Spinal cord (tissue), 10 donors: ENCODE measurements at places on chromosomes 3 and 15. TPM values are rescaled to one million over a fixed set of nuclear protein-coding genes. Genes with fewer than 3 reads are reported as not detected.

The ZNF654 gene
- 17.6 TPM for total RNA-seq

The FRG2C gene
- total RNA-seq: not detected

The SEMA6D gene
- total RNA-seq: 68.8 TPM

The TNIK gene
- total RNA-seq: 38.3 TPM

The PCBP4 gene
- total RNA-seq: 53.5 TPM

The LRRC3B gene
- 24.8 TPM for total RNA-seq

The SEMA3G gene
- 26.6 TPM for total RNA-seq

The CPB1 gene
- 0.30 TPM for total RNA-seq

The COLQ gene
- 4.2 TPM for total RNA-seq

The GOLGA8J gene
- total RNA-seq: 0.40 TPM

The CCRL2 gene
- total RNA-seq: 2.5 TPM

The ZMYND10 gene
- total RNA-seq: 8.8 TPM

The HYAL1 gene
- total RNA-seq: 3.2 TPM

The TAMM41 gene
- 13.5 TPM for total RNA-seq

The KNG1 gene
- total RNA-seq: not detected

- DNase-seq: no peak
Measured at GRCh38 chr15:47742742-47743141, 25.4 kb downstream of the SEMA6D start.

- DNase-seq: peak; percentile 50
Measured at GRCh38 chr15:90560229-90560776, 30.6 kb downstream of the CRTC3 start.

DNA sequence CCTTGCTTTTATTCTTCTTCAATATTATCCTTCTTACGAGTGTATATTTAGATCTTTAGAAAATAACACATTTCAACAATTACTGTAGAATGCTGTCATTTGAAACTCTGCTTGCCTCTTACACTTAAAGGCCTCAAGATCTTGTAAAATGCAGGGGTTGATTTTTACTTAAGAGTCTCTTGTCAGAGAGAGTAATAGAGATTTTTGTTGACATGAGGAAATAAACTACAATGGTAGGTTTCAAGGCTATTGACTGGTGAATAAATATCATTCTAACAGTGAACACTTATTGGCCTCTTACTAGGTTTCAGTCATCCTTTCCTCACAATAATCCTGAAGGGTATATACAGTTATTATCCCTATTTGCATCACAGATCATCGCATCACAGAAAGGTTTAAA lies 344.6 kb downstream of the GBE1 start:
- no peak for DNase-seq

GRCh38 chr3:128409624-128410581 lies 56.8 kb downstream of the DNAJB8 start:
- DNase-seq: no peak

DNA sequence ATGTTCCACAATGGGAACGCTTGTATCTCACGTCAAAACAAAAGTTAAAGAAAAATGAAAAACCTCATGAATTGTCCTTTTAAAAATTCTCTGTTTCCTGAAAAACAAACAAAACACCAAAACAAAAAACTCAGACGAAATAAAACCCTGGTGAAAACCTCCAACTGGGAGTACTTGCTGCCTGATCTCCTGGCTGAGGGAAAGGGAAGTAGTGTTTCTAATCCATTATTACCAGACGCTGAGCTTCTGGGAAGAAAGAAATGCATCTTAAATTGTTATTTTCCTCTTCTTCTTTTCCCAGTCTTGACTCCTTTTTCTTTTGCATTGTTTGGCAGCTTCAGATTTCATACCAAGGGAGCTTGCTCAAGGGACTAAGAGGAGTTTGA lies 243.2 kb upstream of the RGMA start:
- DNase-seq: no peak

GRCh38 chr3:20648294-20648693 lies 462.3 kb upstream of the SGO1 start:
- no peak for DNase-seq

DNA sequence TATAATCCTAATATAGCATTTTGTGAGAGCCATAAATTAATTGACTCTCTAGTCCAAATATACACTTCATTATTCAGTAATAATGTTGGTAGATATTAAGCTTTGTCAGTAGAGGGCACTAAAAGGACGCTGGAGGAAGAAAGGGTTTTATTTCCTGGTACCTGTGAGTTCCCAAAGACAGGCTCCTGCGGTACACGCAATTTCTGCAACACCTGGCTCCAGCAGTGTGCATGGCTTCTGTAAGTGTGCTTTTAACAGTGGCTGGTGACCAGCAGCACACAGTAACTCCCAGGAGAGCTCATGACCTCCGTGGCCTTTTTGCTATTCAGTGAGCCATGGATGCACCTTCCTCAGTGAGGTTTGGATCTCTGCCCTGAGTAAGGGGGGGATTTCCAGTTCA lies 338.3 kb upstream of the ZNF385D start:
- DNase-seq: no peak

DNA sequence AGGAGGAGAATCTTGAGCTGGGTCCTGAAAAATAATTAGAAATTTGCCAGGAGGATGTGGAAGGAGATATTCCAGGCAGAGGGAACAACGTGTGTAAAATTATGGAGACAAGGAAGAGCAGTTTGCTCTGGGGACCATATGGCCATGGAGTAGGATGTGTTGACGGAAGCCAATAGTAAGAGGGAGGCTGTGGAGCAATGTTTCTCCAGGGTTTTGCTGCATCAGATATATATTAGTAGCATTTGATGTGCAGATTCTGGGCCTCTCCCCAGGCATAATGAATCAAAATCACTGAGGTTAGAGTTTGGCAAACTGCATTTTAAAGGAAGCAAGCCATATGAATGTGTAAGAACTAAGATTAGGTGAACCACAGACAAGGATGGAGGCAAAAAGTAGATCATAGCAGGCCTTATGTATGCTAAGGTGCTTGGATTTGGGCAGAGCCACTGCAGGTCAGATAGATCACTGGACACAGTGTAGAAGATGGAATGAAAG lies 192.9 kb upstream of the IL12A start:
- no peak for DNase-seq

- DNase-seq: no peak
Measured at GRCh38 chr3:54858093-54858785, 69.6 kb downstream of the LRTM1 start.

DNA sequence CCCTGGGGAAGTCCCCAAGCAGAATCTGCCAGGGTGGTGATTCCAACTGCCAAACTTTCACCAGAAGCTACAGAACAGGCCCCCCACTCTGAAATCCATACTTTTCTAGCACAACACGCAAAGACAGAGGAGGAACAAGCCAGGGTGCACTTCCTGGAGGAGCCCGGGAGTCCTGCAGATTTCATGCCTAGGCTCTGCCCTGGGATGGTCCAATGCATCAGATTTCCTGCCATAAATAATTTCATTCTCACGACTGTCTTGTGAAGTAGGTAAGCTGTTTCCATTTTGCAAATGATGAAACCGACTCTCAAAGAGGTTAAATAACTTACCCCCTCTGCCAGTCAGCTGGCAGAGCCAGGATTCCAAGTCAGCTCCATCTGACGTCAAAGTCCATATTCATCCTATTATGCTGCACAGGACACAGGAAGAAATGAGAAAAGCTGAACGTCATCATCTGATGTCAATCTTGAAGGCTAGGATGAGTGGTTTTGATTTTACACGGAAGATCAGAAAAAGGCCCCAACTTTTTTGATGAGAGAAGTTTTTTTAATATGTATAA lies 134.8 kb upstream of the IGF1R start:
- DNase-seq: no peak

DNA sequence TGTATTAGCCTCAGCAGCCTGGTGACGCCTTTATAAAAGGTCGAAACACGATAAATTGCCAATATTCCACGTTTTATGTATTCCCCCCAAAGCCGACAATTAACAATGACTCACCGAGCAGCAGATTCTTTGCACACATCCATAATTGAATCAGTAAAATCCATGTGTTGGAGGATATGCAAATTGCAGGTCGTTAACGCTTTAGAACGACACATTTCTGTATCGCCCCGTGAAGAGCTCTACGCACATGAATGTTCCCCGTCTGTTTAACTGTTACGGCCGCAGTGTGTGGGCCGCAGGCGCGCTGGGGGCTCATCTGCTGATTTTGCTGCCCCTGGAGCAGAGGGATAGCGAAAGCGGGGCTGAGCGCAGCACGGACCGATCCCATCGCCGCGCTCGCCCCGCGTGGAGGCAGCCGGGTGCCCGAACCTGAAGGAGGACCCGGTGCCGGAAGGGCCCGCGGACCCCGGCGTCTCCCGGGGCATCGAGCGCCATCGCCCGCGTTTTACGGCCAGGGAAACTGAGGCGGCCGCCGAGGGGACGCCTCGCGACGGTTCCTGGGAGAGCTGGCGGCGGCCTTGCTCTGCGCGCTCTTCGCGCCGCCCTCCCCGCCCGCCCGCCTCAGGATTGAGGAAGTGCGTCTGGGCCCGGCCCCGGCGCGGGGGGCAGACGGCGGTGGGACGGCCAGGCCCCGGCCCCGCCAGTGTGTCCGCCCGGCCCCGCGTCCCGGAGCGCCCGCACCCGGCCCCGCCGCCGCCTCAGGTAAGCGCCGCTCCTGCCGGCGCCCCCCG lies at the start of gene LRRK1:
LRRK1 (plus strand) TSS at position 668 of the 791 bp plus-strand sequence. CDS start 5,276 bp downstream, outside the sequence.
- no peak for DNase-seq

- DNase-seq: no peak
Measured at GRCh38 chr15:25715536-25716413, 147.4 kb downstream of the ATP10A start.

GRCh38 chr3:77242371-77242770 lies 202.5 kb downstream of the ROBO2 start:
- DNase-seq: no peak

GRCh38 chr3:158731486-158731885 lies 771 bp downstream of the RARRES1 start:
- DNase-seq: no peak

- DNase-seq: no peak
Measured at GRCh38 chr15:63491979-63492378, 12.4 kb upstream of the USP3 start.

DNA sequence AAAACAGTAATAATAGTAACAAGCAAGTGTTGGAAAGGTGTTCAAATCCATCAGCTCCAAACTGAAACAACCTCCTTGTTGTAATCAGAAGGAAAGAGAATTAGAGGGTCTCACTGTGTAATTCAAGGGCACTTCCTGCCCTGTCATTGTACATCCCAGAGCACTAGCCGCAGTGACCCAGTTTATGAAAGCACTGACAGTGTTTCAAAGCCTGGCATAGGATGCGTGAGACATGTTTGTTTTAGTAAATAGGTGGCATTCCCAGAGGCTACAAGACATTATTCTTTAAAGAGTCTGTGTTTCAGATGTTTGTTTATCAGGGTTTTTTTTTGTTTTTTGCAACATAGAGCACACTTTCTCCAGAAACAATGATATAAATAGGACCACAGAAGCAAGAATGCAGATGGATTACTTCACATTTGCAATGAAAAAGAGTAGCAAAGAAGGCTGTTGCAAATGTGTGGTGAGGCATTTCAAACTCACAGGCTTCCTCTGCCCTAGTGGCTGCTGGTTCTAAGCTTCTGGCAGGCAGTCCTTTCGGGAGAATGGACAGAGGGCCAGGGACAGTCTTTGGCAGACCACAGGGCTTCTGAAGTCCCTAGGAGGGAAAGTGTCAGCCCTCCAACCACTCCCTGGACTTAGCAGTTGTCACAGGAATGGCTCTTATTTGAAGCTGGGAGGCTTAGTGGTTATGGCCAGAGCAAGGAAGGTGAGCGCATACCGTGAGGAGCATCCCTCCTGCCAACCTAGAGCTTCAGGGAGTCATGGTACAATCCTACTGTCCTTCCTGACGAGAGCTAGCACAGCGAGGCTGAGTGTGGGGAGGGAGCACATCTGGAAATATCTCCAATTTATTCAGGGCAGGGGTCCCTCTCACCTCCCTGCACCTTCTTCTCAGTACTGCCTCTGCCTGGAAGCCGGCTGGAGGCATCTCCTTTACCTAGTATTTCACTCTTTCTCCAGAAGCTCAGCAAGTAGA lies 31.4 kb upstream of the TIPARP start:
- peak; percentile 24 for DNase-seq

DNA sequence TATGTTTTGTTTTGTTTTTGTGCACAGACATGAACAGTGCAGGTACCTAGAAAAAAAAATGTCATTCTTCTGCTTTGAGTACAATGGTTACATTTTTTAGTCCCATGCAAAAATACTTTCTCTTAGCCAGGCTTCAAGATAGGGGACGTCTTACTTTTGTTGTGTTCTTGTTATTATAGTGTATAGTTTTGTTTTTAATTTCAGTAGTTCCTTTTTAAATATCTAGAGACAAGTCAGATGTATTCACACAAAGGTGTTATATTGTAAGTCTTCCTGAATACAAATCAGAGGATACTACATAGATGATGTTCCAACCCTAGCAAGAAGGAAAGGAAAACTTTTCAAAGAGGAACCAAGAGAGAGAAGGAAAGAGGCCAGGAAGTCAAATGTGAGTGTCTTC lies 28.8 kb upstream of the IGSF11 start:
- DNase-seq: no peak

GRCh38 chr15:39202641-39203040 lies 378.2 kb upstream of the THBS1 start:
- DNase-seq: no peak

GRCh38 chr3:155326244-155326643 lies 32.8 kb upstream of the STRIT1 start:
- no peak for DNase-seq

- no peak for DNase-seq
Measured at GRCh38 chr15:92288755-92289154, 104.9 kb upstream of the ST8SIA2 start.

- no peak for DNase-seq
Measured at GRCh38 chr15:35000511-35000910, 12.4 kb upstream of the ZNF770 start.

GRCh38 chr3:146636881-146637280 lies 31.7 kb upstream of the PLSCR5 start:
- no peak for DNase-seq

GRCh38 chr3:165204445-165204844 lies 8.3 kb upstream of the SLITRK3 start:
- no peak for DNase-seq

DNA sequence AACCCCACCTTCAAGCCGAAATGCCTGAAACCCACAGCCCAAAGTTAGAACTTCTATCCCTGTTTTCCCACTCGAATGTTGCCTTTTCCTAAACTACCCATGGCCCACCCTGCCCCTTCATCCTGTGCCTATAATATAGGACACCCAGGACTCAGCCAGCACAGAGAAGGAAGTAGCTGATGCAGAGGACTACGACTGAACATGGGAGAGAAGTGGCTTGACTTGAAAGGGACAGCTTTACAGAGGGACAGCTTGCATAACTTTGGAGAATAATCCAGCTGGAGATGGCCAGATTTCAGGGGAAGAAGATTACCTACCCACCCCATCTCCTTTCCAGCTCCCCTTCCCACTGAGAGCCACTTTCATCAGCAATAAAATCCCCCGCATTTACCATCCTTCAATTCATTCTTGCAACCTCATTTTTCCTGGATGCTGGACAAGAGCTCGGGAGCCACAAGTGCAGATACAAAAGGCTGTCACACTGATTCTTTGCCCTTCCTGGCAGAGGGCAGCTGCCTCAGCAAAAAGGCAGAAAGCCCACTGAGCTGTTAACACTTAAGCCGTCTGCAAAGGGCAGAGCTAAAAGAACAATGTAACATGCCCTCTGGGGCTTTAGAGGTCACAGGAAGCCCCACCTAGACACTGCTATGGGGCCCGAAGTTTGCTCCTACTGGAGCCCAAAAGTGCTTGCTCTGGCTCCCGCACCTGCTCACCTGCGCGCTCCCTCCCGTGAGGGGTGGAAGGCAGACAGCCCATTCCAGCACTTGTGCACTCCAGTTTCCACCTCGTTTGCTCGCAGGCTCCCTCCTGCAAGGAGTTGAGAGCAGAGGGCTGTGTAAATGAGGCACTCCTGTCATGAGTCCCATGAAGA lies 224.0 kb downstream of the TBC1D5 start:
- no peak for DNase-seq

GRCh38 chr3:169218314-169218983 lies 445.1 kb downstream of the MECOM start:
- no peak for DNase-seq
